ENCODE measurements at places on chromosomes 2 and 18.

GRCh38 chr18:28512357-28512756 is 335.4 kb upstream of the CDH2 start:
- no peak for DNase-seq

GRCh38 chr18:62258616-62259015 is 66.5 kb upstream of the TNFRSF11A start:
- DNase-seq: no peak

- peak; percentile 78 for DNase-seq
Observed at GRCh38 chr2:120680136-120680761, 55.4 kb upstream of the GLI2 start.

DNA sequence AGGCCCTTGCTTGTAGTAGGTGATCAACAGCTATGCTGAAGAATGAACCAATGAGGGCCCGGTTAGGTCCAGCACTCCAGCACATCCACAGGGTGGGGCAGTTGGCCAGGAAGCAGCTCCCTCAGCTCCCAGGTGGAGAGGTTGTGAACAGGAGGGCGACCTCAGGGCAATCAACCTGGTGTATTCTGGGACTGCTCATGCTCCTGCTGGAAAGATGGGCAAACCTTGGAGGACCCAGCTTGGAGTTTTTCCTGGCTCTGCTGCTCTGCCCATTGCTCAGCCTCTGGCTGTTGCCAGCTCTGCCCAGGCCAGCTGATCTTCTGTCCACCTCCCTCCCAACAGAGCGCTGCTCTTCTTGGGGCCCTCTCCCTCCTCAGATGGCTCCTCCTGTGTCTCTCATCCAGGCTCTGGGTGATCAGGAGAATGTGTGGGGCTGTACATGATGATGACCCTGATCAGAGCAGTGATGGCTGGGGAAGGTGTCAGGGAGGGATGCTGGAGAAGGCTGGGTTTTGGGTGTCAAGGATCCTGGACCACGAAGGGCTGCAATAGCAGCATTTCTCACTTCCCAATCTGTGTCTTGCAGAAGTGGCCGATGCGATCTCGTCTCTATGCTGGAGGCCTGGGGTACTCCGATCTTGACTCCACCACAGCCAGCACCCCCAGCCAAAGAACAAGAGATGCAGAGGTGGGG is 3.4 kb downstream of the TCF23 start:
- DNase-seq: no peak

GRCh38 chr2:10331702-10332401 is 29.1 kb downstream of the HPCAL1 start:
- DNase-seq: no peak

GRCh38 chr2:168962636-168963035 is 61.5 kb downstream of the G6PC2 start:
- DNase-seq: no peak

DNA sequence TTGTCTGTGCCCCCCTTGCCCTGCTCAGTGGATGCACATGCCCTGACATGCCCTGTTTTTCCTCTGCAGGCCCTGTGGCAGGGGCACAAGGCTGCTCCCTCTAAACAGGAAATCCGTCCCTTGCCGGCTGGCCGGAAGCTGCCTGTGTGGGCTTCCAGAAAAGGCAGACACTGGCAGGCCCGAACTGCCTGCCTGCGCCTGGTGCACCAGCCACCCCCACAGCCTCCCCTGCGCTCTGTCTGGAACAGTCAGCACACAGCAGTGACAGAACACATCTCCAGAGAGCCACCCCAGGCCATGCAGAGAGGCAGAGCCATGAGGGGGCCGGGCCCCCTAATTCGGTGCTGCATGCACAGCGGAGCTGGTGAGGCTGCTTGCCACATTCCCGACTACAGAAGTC is 33.5 kb downstream of the LOXHD1 start:
- DNase-seq: no peak

DNA sequence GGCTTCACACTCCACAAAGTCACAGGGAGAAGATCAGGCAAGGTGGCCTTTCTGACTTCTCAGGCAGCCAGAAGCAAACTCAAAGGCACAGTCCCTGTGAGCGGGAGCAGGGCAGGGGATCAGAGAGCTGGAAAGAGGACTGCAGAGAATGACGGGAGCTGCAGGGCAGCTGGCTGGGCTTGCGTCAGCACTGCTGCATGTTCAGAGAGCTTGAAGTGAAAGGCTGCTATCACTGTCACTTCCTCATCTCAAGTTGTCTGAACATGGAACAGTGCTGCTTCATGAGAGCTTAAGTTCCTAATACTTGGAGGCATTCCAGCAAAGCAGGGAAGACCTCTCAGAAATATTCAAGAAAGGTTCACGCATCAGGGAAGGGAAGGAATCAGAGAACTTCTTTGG is 20.4 kb downstream of the TGFBRAP1 start:
- no peak for DNase-seq

DNA sequence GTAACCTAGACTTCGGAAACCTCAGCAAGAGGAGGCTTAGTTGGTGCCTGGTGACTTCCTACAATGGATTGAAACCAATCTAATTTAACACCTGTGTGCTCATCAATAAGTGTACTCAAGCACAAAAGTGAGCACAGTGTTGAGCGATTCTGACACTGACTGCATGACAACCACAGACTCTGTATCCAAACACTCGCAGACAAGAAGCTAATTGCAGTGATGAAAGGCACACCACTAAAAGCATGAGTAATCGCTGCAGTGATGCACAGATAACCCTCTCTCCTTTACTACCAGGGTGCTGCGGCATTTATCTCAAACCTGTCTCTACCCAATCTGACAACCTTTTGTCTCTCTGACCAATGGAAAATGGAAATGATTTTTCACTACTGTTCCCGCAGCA is 168.1 kb downstream of the AFF3 start:
- DNase-seq: no peak

DNA sequence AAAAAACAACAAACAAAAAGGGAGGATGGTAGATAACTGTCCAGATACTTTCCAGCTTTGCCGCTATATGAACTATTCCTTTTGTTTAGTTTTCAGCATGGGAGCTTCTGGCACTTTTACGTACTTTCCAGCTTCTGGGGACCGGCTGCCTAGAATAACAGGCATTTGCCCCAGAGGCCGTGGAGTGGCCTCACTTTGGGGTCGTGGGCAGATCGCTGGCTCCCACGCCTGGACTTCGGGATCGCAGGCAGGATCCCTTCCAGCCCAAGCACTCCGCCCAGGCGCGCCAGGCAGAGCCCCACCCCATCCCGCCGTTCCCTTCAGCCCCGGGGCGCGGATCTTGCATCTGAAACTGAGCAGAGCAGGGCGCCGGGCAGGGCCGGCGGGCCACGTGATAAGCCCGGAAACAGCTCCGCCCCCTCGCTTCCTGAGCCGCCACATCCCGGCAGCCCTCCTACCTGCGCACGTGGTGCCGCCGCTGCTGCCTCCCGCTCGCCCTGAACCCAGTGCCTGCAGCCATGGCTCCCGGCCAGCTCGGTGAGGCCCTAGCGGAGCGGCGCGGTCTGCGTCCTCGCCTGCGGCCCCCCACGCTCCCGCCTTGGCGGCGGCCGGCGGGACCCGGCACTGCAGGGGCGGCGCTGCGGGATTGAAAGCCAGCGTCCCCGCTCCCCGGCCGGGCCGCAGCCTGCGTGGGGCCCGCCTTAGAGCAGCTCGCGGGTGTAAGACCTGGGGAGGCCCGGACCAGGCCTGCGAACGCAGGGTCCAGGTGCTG is at the start of gene ATIC:
ATIC (plus strand) TSS at position 435 of the 772 bp plus-strand sequence; CDS start at position 519, 84 bp downstream.
- peak; percentile 94 for DNase-seq

GRCh38 chr2:27844821-27845255 is 45.3 kb downstream of the RBKS start:
- no peak for DNase-seq

GRCh38 chr2:127644066-127645025 is 1.6 kb upstream of the GPR17 start:
- no peak for DNase-seq

DNA sequence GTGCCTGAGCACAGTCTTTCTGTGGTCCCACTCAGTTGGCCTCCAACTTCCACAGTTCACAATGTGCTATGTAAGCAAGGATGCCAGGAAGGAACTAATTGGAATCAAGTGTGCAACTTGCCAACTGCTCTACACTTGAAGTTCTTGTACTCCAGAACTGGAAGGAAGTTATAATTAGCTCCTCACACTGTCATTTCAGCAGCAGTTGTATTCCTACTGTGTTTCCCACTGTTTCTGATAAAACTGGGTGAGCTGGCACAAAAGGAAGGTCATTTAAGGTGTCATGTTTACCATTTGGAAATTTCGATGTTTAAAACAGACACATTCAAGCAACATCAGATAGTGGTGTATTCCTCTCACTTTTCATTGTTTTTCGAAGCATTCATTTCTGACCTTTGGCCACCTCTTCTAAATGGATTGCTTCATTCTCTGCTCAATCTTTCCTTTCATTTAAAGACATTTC is 84.2 kb downstream of the ANTXR1 start:
- DNase-seq: no peak

- DNase-seq: no peak
Observed at GRCh38 chr2:154992826-154993225, 294.3 kb downstream of the KCNJ3 start.

DNA sequence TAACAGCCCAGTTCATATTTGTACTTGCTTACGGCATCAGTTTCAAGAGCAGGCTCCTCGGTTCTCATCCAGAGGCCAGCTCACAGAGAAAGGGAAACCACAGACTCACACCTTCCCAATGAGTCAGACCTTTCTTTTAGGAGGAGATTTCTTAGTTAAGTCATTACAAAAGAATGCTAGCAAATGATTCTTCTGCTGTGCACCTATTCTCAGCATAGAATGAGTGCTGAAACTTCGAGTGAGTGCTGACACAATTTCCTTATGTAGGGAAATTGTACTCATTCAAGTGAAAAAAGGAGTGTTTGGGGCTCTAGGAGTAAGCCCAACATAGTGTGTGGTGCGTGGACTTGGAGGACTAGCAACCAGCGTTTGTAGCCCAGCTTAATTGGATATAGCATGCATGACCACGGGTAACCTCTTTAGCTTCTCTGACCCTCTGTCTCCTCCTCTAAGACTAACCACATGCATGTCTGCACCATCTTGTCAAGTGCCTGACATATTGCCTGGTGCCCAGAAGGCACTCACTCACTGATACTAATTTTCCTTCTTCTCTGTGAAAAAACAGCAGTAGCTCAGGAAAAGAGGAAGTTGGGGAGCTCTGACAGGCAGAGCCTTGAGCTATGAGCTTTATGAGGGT is 87.0 kb downstream of the ALPK2 start:
- DNase-seq: peak; percentile 50

GRCh38 chr18:77267969-77268368 is 18.3 kb downstream of the GALR1 start:
- DNase-seq: no peak

GRCh38 chr2:142714600-142714999 is 162.9 kb upstream of the KYNU start:
- no peak for DNase-seq

- DNase-seq: no peak
Observed at GRCh38 chr2:95082477-95082876, 39.1 kb downstream of the MRPS5 start.

GRCh38 chr2:48841126-48841525 is 85.6 kb upstream of the LHCGR start:
- DNase-seq: no peak

- DNase-seq: no peak
Observed at GRCh38 chr18:395456-396250, 104.8 kb downstream of the COLEC12 start.

GRCh38 chr2:127545189-127545588 is 9.7 kb downstream of the MYO7B start:
- no peak for DNase-seq
